ENCODE measurements at places on chromosomes 2 and 18. TPM values are rescaled to one million over a fixed set of nuclear protein-coding genes. Genes with fewer than 3 reads are reported as not detected.

SLC30A3 gene
- 0.64 TPM for total RNA-seq

CYTIP gene
- 233 TPM for total RNA-seq

RSAD2 gene
- total RNA-seq: 105 TPM

DNA sequence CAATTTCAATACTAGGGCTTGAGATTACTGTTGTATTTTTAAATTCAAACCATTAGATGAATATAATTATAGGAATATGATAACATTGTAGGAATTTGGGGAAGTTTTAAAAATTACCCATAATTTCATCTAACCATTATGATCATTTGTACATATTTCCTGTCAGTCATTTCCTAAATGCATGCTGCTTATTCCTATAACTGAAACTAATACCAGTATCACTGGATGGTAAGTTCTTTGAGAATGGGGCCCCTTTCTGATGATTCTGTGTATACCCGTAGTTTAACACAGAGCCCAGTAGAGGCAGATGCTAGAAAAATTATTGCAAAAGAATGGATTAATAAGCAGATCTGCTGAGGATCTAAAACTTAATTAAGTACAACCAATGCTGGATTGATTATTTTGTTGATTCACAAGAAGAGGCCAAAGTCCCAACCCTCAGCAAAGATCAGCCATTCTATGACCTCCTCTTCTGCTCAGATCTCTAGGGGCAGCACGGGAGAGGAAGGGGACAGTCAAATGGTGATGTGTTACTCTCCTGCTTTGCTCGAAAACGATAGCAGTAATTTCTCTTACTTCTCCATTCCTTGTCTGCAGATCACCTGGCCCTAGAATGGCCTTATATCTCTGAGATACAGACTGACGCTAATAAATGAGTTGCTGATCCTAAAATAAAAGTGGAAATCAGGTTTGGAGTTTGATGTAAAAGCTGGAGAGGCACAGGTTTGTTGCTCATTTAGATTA is 69.5 kb upstream of the PELI1 start:
- DNase-seq: no peak

- no peak for DNase-seq
Observed at GRCh38 chr2:19885791-19886190, 16.0 kb downstream of the TTC32 start.

GRCh38 chr2:12514631-12515437 is 201.9 kb upstream of the TRIB2 start:
- DNase-seq: no peak

- no peak for DNase-seq
Observed at GRCh38 chr2:172107690-172108586, 5.2 kb upstream of the DLX2 start.

DNA sequence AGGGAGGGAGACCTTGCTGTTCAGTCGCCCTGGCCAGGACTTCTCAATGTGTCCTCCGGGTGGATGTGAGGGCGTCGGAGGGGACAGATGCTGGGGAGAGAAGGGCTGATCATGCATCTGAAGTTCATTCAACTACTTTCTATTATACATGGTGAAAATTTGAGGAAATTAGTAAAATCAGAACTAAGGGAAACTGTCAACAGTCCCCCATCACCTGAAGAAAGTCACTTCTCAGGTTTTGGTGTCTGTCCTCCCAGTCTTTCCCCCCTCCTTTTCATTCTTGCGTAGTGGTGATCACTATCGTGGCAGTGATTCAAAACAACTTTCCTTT is 17.4 kb upstream of the ACKR3 start:
- no peak for DNase-seq

GRCh38 chr2:188787658-188788240 is 186.4 kb upstream of the COL3A1 start:
- no peak for DNase-seq

DNA sequence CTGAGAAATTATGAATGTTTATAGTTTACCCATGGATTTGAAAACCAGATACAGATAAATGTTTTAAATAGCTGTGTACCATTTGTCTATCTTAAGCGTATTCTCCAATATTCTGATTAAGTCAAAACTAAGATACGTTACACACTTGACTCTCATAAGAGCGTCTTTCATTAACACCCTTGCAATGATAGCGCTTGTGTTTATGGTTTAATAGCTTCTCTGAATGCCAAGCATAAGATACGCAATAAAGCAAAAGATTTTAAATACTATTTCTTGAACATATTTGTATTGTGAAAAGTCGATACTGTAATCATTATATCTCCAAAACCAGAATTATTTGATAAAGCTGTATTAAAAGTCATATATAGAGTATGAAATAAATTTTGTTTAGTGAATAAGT is 3.0 kb downstream of the CALCRL start:
- DNase-seq: no peak

DNA sequence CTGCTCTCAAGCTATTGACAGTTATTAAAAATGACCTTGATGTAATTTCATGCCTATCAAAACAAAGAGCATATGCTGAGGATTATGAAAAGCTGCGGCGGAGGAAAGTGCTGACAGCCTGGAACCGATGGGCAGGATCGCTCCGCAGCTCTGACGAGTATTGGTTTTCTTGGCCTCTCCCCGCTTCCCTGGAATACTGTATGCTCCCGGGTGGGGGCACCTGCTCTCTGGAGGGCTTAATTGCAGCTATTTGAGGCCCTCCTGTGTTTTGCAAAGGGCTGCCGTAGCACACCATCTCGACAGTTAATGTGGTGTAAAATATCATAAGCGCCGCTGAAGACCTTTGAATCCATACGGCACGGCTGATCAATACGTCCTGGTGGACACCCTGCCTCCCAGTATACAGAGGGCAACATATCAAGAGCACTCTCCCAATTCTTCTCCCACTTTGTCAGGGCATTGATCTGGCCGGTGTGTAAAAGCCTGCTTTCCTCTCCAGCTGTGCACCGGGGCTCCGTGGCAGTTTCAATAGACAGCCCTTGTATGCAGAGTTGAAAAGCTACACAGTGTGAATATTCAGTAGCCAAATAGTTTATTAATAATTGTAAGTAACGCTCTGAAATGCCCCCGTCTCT is 662.4 kb downstream of the GALR1 start:
- DNase-seq: no peak

DNA sequence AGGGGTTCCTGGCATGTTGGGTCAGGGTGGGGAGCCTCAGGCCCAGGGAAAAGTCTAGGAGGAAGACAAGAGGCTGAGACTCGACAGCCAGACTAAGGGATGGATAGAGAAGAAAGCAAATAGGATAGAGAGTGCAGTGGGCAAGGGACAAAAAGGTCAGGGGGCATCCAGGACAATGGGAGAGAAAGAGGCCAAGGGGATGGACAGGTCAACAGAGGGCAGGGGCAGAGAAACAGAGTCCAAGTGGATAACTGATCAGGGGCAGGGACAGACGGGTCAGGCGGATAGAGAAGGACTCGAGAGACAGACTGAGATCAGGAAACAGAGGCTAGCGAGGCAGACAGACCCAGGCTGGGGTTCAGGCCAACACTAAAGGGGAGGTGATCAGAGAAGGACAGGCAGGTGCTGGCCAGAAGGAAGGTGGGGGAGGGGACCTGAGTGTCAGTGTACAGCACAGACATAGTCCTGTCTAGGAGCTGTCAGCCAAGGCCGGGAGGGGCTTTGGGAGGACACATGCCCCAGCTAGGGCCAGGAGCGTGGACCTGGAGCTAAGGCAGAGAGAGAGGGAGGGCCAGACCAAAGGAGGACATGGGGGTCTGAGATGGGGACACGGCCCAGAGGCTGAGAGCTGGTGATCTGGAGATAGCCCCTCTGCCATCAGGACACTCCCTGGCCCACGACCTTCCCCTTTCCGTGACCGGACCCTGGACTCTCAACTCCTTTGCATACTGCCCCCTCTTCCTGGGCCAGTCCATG is 12.2 kb downstream of the ASIC4 start:
- no peak for DNase-seq

Data from activated naive CD8-positive, alpha-beta T cell treated with anti-CD3 and anti-CD28 coated beads, Interleukin-2, amount 10 ng/mL, durations not matched to agents 7 days and 5 days (primary cell).